Iris pigment epithelial cell (primary cell): ENCODE measurements at places on chromosomes 7 and 10.
A peak's percentile ranks its signal among the peaks of the same experiment; 100 is the strongest.

- DNase-seq, result no peak
Observed at GRCh38 chr7:73431041-73431835, 2.3 kb upstream of the FZD9 start.

GRCh38 chr7:135681762-135682161 lies 19.4 kb downstream of the STMP1 start:
- DNase-seq, result no peak

GRCh38 chr7:136333636-136334035 lies 356.5 kb upstream of the MTPN start:
- no peak for DNase-seq

GRCh38 chr10:110274647-110275046 lies 30.1 kb downstream of the SMNDC1 start:
- DNase-seq, result no peak

DNA sequence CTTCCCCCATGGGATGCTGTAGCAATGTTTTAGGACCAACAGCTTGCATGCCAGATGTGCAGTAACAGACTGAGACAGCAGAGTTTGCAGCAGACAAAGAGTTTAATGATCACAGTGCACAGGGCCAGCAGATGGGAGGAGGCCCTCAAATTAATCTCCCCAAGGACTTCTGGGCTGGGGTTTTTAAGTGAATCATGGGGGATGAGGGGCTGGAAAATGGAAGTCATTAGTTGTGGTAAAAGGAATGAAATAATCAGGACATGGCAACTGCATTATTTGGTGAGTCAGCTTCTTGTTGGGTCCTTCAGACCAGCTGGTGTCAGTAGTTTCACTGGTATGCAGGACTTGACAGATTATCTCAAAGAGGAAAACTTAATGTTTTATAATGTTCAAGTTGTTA lies 12.6 kb upstream of the NRBF2 start:
- peak; percentile 76 for DNase-seq

DNA sequence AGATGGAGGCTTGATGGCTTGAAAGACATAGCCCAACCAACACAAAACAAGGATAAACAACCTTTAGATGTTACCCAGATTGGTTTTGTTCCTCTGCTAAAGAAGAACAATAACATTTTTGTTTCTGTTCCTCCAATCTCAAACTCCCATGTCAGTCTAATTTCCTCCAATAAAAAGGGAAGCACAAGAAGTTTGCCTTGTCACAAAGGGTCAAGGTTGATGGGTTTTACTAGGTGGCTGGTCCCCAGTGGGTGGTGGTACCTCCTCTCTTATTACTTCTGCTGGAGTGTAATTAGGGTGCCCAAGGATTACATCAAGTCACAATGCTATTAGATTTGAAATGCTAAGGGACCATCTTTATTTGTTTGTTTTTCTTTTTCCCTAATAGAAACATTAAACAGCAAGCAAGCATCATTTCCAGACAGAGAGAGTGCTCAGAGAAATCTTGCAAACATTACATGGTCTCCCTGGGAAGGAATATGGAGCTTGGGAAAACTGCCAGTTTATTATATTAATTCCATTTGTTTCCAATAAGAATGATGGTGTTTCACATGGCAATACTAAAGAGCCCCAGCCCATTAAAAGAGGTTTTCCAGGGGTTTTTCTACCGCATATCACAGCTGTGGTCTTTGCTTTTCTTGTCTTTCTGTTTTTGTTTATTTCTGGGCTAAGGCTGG lies 78.3 kb upstream of the AOAH start:
- no peak for DNase-seq

DNA sequence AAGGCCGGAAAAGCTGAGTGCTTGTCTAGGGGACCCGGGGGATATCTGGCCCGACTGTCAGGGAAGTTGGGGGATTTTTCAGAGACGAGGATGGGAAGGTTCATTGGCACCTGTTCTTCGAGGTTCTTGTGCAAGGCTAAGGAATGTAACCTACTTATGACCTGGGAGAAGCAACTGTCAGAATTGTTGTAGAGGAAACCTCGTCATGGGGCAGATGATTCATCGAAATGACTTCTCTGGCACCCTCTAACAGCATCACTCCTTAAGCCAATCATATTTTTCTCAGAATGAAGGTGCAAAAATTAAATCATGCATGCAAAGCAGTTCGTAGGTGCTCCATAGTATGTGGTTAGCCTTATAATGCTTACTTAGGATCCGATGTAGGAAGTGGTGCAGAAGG lies 58.6 kb downstream of the PLXDC2 start:
- peak; percentile 65 for DNase-seq

DNA sequence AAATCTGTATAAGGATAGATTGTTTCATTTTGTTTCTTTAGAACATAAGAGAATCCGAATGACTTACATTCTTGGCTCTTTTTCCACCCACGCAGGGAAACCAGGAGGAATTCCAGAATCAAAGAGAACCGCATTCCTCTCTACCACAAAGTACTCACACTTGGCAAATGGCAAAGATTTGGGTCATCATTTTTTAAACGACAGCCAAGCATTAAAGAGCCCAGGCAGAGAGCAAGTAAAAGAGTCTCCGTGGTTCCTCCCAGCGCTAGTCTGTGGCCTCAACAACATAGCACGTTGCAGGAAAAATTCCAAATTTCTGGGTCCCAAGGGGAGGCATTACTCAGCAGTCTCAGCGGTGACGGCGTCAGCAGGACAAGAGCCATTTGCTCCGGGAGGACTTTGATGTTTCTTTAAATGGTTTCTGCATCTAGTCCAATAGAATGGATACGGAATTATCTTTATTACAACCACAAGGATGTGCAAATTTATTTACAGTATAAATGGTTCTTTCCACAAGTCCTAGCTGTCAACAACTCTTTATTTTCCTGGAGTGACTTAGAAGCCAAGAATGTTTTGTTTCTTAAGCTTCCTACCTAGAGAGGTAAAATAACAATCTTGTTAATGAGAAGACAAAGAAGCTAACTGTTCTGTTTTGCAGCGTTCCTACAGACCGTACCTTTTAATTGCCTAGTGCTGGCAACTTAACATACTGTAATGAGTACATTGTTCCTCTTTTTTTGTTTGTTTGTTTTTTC lies 232.5 kb downstream of the SKIDA1 start:
- DNase-seq, result peak; percentile 99

DNA sequence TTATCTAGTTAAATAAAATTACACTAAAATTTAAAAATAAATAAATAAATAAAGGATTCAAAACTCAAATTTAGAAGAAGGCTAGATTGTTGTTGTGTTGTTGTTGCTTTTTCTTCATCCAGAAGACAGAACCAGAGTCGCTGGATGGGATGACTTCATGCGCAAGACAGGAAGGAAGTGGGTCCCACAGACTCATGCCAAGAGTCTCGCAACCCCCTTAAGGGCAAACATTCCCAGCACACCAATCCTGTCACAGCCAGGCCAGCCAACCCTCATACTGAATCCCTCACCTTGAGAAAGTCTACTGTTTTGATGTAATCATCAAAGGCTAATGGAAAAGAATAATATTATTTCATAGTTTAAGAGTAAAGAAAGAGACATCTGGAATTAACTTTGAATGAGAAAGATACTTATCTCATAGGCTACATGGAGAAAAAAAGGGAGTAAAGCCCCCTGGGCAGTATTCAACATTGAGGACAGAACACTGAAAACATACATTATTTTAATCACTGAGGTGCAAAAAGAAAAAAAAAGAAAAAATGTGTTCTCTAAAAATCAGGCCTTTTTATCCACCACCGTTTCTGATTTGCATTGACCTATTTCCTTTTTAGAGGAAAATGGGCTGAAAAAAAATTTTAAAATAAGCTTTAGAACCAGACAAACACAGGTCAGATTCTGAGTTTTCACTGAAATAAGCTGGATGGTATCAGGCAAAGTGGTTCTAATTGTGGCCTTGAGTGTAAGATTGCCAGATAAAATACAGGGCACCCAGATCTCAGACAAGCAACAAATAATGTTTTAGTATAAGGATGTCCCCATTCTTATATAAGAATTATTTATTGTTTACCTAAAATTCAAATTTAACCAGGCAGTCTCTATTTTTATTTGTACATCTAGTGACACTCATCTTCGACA lies 826.5 kb downstream of the TNS3 start:
- DNase-seq, result no peak

GRCh38 chr7:137958470-137959431 lies 43.1 kb downstream of the CREB3L2 start:
- DNase-seq, result no peak
